Myocyte (in vitro differentiated cells): ENCODE measurements at places on chromosomes 16 and 17. TPM values are rescaled to one million over a fixed set of nuclear protein-coding genes. Genes with fewer than 3 reads are reported as not detected.

GRCh38 chr16:7581175-7581574 lies 248.5 kb downstream of the RBFOX1 start:
- DNase-seq = no peak

DNA sequence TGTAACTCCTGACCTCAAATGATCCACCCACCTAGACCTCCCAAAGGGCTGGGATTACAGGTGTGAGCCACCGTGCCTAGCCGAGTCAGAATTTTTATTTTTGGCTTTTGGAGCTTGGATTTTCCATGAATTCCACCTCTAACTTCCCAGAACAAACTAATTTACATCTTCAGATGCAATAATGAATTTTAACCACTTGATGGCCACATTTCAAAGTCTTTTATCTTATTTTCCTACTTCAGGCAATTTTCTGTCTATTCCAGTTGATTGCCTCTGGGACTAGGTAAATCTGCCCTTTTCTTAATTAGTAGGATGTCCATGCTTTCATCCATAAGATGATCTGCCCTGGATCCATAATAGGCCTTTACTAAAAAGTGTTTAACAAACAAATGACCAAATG lies 156.4 kb upstream of the ANKFN1 start:
- peak; percentile 49 for DNase-seq

DNA sequence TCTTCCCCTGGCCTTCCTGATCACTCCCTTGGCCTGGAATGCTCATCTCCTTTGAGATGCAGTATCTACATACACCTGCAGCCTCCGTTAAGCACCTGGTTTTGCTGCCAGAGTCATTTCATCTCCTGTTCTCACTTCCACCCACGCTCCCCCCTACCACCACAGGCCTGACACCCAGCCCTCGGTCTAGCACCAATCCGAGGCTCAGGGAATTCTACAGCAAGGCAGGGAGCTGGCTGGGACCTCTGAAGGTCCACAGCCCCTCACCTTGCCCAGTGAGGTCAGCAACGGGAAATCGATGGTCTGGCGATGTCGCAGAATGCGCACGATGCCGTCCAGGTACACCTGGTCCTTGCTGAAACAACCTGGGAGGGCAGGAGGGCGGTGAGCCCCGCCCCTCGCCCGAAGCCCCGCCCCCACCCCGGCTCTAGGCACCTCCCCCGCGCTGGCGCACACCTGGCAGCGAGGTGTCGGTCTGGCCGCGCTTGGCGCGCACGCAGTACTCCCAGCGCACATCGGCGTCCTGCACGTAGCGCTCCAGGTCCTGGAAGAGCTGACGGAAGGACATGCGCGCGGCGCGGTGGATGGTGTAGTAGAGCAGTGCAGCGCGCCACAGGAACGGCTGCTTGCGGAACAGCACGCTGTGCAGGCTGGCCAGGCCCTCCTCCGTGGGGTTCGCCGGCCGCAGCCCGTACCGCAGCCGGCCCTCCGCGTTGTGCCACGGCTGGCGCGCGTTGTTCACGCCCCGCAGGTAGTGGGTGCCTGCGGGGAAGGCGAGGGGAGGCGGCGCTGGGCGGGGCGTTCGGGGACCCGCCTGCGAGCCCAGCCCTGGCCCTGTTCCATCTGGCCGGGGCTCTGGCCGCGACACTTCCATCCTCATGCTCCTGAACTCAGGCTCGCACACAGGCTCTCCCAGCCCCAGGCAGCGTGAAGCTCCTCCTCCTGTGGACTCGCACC lies 5.7 kb downstream of the MATCAP1 start:
- DNase-seq = no peak

DNA sequence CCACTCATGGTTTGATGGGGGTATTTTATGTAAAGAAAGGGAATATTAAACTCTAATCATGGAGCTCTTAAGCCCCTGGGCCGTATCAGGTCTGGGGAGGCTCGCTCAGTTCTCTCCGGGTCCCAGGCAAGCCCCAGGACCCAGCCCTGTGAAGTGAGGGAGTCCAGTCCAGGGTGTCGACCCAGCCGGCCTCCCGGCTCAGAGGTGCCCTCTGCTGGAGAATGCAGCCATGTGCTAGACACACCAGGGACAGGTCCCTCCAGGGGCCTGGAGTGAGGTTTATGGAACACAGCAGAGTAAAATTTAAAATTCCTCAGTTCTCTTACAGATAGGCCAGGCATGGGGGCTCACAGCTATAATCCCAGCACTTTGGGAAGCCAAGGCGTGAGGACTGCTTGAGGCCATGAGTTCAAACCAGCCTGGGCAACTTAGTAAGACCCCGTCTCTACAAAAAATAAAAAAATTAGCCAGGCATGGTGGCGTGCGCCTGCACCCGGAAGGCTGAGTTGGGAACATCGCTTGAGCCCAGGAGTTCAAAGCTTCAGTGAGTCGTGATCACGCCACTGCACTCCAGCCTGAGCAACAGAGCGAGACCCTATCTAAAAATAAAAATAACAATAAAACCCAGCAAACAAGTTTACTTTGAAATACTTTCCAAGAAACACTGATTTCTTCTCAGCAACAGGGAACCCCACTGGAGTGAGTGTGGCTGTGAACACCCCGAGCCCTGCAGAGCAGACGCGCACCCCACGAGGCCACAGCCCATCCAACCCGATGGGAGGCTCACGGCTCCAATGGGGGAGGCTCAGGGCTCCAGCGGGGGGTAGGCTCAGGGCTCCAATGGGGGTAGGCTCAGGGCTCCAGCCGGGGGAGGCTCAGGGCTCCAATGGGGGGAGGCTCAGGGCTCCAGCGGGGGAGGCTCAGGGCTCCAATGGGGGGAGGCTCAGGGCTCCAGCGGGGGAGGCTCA lies 72.2 kb downstream of the ZNF778 start:
- peak; percentile 75 for DNase-seq

DNA sequence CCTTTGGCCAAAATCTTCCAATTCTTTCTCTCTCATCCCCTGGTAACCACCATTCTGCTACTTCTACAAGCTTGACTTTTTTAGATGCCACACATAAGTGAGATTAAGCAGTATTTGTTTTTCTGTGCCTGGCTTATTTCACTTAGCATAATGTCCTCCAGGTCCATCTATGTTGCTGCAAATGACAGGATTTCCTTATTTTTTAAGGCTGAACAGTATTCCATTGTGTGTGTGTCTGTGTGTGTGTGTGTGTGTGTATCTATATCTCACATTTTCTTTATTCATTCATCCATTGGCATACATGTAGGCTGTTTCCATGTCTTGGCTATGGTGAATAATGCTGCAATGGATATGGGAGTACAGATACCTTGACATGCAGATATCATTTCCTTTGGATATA lies 6.1 kb downstream of the ACACA start:
- DNase-seq = no peak

- peak; percentile 99 for DNase-seq
Observed at GRCh38 chr17:21043296-21044232, 753 bp upstream of the USP22 start.

GRCh38 chr16:4927661-4928060 lies 9.3 kb downstream of the PPL start:
- DNase-seq = no peak

DNA sequence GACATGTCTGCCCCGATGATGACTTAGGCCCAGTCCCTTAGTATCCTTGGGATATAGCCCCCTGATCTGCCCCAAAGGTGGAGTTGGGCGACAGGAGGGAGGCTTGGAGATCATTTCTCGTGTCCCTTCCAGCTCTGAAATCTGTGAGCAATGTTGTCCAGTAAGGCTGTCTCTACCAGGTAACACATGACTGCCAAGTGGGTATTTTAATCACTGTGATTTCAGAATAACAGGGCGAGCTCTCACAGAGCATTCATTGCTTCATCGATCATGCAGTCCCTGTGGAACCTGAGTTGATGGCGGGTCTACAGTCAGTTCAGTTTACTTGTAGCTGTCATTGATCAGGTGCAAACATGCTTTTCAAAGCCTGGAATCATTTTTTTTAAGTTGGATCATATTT lies 39.2 kb downstream of the KSR1 start:
- DNase-seq = no peak

DNA sequence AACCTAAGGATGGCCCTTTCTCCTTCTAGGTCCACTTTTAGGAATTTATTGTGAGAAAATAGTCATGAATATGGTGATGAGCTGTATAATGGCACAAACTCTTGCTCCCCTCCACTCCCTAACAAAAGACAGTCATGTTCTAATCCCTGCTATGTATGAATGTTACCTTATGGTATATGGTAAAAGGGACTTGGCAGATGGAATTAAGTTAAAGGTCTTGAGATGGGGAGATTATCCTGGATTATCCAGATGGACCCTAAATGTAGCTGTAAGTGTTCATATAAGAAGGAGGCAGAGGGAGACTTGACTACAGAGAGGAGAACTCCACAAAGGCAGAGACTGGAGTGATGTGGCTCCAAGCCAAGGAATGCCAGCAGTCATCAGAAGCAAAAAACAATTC lies 296.1 kb downstream of the SOX9 start:
- no peak for DNase-seq

DNA sequence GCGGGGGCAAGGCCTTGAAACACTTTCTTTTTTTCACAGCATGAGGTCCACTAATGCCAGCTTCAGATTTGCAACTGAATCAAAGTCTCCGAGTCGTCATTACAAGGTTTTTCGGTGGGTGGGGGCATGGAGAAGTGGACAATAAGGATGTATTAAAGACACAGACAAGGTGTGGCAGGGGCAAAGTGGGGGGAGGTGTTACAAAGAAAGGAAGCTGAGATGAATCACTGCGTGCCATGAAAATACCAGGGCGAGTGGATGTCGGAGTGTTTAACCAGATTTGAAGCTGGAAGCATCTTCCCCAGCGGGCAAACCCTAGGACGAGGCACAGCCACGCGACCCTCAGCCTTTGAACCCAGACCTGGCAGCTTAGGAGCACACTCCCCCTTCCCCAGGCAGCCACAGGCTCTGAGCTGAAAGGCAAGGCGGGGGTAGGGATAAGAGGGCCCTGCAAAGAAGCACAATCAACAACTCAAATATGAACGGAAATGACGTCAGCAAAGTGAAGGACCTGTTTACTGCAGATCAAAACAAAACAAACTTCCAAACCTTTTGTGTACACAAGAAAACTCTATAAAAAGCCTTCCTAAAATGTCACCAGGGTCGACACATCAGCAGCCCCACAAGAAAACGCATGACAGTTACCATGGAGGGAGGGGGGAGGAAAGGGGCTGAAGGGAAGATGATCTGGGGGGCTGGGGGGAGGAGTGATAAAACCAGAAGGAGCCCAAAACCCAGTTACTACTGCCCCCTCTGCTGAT lies 5.6 kb upstream of the ZFHX3 start:
- DNase-seq = peak; percentile 77

- no peak for DNase-seq
Observed at GRCh38 chr16:27364493-27365141, 37.4 kb upstream of the IL21R start.

DNA sequence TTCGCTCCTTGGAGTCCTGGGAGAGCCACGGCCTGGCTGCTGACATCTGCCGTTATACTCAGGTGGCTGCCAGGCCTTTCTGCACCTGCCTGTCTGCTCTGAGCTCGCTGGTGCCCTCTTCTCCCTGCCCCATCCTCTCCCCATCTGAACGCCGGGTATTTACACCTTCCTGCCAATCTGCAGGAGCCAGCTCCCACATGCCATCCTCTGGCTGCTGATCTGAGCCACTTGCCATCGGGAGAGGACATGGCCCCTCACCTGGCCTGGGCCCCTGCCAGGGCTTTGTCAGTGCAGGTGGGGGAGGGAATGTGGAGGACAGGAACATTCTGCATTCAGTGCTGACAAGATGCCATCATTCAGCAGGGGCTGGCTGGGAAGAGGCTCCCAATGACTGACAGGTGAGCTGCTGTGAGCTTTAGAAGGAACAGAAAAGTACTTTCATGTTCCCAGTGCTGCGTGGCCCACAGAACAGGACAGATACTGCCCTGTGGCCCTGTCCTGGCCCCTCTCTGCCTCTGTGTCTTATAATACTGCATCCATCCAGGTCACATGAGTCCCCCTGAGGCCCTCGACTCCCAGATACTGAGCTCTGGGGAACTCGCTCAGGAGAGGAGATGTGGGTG lies 96.3 kb upstream of the ZNF469 start:
- DNase-seq = no peak

GRCh38 chr17:9173386-9173983 lies 152.2 kb downstream of the NTN1 start:
- no peak for DNase-seq

DNA sequence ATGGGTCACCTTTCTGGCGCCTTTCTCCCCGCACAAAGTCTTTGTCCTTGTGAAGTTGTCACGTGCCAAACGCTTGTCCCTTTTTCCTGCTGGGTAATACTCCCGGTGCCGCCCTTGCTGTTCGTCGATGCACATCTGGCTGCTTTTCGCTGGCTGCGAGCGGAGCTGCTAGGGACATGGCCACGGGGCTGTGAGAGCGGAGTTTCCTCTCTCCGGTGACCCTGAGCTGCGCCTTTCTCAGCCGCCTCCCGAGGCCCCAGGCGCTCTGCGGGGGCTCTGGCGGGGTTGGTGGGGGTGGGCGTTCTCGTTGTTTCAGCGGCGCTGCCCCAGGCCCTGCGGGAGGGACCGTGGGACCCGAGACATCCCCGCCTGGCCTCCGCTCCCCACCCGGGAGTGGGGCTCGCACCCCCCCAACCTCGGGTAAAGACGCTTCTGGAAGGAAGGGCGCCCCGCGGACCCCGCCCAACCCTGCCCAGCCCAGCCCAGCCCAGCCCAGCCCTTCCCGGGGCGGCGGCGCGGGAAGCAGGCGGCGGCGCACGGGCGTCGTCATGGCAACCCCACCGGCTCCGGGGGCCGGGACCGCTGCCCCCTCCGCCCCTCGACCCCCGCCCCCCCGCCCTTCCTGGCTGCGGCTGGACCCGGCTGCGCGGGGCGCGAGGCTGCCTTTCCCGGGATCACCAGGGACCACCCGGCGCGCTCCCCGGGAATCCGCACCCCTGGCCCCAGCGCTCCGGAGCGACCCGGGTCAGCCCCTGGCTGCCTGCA lies 12.3 kb downstream of the CHMP6 start:
- DNase-seq = no peak

- DNase-seq = no peak
Observed at GRCh38 chr17:80878876-80879722, 112.5 kb upstream of the CHMP6 start.

DNA sequence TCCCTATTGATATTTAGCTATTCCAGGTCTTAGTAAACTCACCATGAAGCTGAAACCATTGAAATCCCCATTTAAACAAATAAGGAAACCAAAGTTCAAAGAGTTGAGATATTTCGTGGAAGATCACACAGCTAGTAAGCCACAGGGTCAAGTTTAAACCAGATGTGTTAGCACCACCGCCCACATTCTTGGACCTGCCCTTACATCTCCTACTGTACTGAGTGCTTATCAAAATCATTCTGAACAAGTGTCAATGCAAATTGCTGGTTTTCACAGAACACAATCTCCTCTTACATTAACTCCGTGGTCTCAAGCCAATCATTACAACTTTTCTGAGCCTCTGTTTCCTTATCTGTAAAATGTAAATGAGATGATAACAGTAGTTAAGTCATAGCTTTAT lies 676.2 kb downstream of the CDH11 start:
- DNase-seq = no peak

The SPIRE2 gene
- total RNA-seq = 2.3 and 2.4 TPM in 2 replicates

The CTRB2 gene
- 2.3 and 6.1 TPM in 2 replicates for total RNA-seq

The ENPP7 gene
- total RNA-seq = not detected in 2 replicates

The GPR179 gene
- total RNA-seq = 0.03 and 0.05 TPM in 2 replicates

The TBC1D3D gene
- total RNA-seq = not detected in 2 replicates

The PPL gene
- total RNA-seq = 5.9 and 25.4 TPM in 2 replicates

The GRIN2A gene
- not detected in 2 replicates for total RNA-seq
